ENCODE measurements at places on chromosomes 3 and 15.

GRCh38 chr3:101810022-101810418, 31.0 kb downstream of the NXPE3 start:
- peak; percentile 3 for DNase-seq

DNA sequence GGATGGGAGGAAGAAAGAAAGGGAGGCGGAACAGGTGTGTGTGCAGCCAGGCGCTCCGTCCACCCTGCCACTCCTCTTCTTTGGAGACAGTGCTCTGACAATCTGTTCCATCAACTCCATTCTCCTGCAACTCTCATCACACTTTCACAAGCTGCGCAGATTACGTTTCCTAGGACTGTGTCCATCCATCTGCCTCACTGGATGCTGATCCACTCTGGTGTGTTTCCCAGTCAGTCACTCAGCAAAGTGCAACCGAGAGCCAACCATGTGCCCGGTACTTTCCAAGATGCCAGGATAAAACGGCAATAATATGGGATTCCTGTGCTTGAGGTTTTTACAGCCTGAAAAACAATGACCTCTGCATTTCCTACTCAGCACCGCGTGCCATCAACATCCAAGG, 59.6 kb downstream of the SLC12A8 start:
- DNase-seq = no peak

- no peak for DNase-seq
Measured at GRCh38 chr3:21449738-21450137, 301.3 kb downstream of the ZNF385D start.

DNA sequence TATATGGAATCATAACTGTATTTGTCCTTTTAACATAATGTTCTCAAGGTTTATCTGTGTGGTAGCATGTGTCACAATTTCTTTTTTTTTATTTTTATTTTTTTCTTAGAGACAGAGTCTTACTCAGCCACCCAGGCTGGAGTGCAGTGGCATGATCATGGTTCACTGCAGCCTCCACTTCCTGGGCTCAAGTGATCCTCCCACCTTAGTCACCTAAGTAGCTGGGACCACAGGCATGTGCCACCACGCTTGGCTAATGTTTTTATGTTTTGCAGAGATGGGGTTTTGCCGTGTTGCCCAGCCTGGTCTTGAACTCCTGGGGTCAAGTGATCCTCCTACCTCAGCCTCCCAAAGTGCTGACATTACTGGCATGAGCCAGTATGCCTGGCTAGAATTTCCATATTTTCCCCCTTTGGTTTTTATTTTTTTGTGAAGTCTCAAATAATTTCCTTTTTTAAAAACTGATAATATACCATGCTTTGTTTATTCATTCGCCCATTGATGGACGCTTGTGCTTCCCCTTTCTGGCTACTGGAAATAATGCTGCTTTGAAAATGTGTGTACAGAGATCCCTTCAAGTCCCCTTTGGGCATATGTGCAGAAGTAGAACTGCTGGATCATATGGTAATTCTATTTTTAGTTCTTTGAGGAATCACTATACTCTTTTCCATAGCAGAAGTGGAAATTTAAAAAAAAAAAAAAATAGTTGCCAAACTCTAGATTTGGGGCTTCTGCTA, 28.4 kb downstream of the TMEM40 start:
- DNase-seq = no peak

Data from NCI-H1092 treated with DMSO at 0.1 percent for 48 hours (cell line).